Stimulated activated naive B cell treated with anti-CD40 and anti-IgM and Interleukin-4, amounts not matched to agents 10 μg/mL and 1 μg/mL and 100 μg/mL, for 72 hours (primary cell): ENCODE measurements at places on chromosomes 6 and 20.
A peak's percentile ranks its signal among the peaks of the same experiment; 100 is the strongest.

DNA sequence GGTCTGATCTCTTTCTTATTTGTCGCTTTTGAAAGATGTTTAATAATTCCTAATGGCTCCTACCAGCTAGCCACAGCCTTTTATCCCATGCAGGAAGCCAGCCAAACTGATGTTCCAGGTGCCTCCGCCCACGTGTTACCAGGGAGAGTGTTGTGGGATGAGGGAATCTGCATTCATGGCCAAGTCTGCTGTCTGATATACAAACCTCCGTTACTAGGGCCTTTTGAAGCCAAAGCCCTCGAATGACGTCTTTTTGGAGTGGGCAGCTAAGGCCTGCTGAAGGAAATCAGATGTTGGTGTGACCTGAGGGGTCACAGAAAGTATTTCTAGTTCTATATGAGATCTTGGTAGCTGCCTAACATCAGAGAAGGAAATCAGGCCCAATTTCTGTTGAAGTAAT, 21.3 kb downstream of the STK35 start:
- peaks cover 84% of the 10 kb centered on the region for H3K36me3 ChIP-seq
- no peaks in the 10 kb centered on the region for H3K27me3 ChIP-seq
- no peak for DNase-seq

GRCh38 chr6:126033696-126034095, 47.4 kb downstream of the TRMT11 start:
- peaks cover 30% of the 10 kb centered on the region for H3K36me3 ChIP-seq
- H3K4me1 ChIP-seq = no peaks in the 10 kb centered on the region
- no peak for DNase-seq
- no peak overlapping the region for H3K27ac ChIP-seq

DNA sequence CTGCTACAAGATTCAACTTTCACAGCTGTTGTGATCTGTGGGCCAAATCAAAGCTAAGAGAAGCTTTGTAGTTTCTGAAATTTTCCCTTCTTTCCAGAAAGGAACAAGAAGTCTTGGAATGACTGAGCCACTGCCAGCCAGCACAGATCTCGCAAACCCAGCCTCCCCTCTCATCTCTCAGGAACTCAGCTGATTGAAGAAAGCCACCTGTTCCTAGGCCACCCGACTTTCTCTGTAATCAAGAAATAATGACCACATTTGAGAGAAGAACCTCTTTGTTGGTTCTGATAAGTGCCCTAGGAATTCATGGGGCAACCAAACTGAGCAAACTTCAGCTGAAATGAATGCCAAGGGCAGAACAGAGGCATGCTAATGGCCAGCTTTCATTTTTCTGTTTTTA, 61.7 kb downstream of the HDGFL1 start:
- no peak overlapping the region for H3K27ac ChIP-seq
- H3K36me3 ChIP-seq = no peaks in the 10 kb centered on the region
- no peak overlapping the region for H3K4me3 ChIP-seq
- H3K4me1 ChIP-seq = no peaks in the 10 kb centered on the region

- H3K27ac ChIP-seq = no peak overlapping the region
- DNase-seq = no peak
- no peaks in the 10 kb centered on the region for H3K27me3 ChIP-seq
- peaks cover 4% of the 10 kb centered on the region for H3K4me1 ChIP-seq
Measured at GRCh38 chr6:148307405-148307804, 35.2 kb upstream of the SASH1 start.

GRCh38 chr6:3894590-3895311, 45.6 kb downstream of the FAM50B start:
- DNase-seq = no peak
- no peaks in the 10 kb centered on the region for H3K36me3 ChIP-seq

DNA sequence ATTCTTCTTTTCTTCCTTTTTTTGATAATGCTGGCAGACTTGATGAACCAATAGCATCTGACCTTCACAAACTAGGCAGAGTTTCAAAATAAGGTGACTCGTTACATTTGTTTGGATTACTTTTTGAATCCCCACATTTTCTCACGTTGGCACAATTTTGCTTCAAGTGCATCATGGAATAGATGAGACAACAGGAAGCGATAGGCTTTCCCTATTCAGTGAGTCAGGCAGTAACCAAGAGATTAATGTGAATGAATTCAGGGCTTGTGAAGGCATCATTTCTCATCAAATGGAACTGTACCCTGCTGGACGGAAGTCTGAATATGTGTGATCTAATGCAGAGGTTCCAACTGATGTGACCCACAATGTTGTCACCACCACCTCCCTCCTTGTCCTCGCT, 10.7 kb downstream of the RFPL4B start:
- H3K27ac ChIP-seq = no peak overlapping the region
- no peaks in the 10 kb centered on the region for H3K36me3 ChIP-seq
- no peak for DNase-seq
- no peaks in the 10 kb centered on the region for H3K4me1 ChIP-seq

- no peak for DNase-seq
- no peak overlapping the region for H3K4me3 ChIP-seq
- peaks cover 61% of the 10 kb centered on the region for H3K27me3 ChIP-seq
Measured at GRCh38 chr20:45098103-45098773, 2.7 kb downstream of the KCNS1 start.

GRCh38 chr6:128114164-128114563, 213.3 kb upstream of the THEMIS start:
- DNase-seq = no peak
- H3K4me1 ChIP-seq = peaks cover 14% of the 10 kb centered on the region
- H3K27me3 ChIP-seq = no peaks in the 10 kb centered on the region
- H3K4me3 ChIP-seq = no peak overlapping the region

GRCh38 chr20:30598460-30599230, 658.8 kb upstream of the DEFB115 start:
- DNase-seq = no peak
- no peak overlapping the region for H3K27ac ChIP-seq
- no peaks in the 10 kb centered on the region for H3K4me1 ChIP-seq
- no peak overlapping the region for H3K4me3 ChIP-seq
- no peaks in the 10 kb centered on the region for H3K36me3 ChIP-seq

DNA sequence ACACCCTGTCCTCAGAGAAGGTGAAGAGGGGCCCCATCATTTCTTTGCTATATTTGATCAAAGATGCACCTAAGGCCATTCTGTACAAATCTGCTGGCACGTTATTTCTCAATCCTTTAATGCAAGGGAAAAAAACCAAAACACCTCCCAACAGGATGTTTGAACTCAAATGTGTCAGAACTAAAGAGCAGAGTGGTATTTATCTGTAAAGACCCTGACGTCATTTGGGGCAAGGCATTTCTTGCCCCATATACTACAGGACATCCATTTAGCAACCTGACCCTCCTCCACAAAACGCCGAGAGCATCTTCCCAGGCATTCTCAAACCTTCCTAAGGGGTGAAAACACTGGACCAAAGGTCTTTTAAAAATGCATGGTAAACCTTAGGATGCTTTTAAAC, 50.8 kb downstream of the ZMYND8 start:
- H3K4me1 ChIP-seq = no peaks in the 10 kb centered on the region
- no peaks in the 10 kb centered on the region for H3K27me3 ChIP-seq
- H3K27ac ChIP-seq = no peak overlapping the region
- no peak for DNase-seq

DNA sequence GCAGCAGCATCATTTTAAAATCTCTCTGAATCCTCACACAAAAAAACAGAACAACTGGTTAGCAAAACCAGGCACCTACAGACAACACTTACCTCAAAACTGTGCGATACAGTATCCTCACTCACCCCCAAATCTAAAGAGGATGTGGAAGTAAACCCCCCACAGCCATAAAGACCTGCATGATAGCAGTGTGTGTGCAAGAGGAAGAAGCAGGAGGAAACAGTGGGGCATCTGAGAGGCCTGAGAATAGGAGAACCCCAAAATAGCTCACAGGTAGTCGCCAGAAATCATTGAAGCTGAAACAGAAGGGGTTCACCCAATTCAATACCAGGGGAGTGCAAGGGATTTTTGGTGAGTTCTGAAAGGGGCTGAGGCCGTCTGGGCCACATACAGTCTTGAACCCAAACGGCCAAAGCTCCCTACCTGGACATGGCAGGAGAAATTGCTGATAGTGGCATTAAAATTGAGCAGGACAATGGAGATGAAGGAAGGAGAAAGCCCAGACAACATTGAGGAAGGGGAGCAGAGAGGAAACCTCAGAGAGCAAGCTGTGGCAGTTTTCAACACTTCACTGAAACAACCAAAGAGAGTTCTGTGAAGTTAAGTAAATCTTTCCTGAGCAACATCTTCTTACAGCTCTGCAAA, 129.7 kb downstream of the FIG4 start:
- H3K36me3 ChIP-seq = peaks cover 36% of the 10 kb centered on the region
- H3K27me3 ChIP-seq = no peaks in the 10 kb centered on the region
- H3K4me1 ChIP-seq = peaks cover 14% of the 10 kb centered on the region
- H3K27ac ChIP-seq = peak overlapping the region; percentile 65
- no peak overlapping the region for H3K4me3 ChIP-seq

DNA sequence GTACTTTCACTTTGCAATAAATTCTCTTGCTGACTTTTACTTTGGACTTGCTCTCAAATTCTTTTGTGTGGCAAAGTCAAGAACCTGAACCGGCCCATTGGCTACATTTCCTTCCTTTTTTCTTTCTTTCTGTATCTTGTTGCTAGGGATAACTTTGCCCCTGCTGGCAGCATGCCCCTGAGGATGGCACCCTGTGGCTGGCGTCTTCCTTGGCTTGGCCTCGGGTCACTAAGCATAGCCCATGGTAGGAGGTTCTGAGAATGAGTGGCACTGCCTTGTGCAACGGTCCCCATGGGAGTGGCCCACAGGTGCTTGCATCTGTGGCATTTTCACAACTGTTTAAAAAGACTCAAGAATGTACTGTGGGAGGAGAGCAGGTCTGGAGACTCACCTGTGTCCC, 14.0 kb upstream of the HLA-F start:
- peak; percentile 28 for DNase-seq
- H3K4me1 ChIP-seq = peaks cover 24% of the 10 kb centered on the region
- peaks cover 7% of the 10 kb centered on the region for H3K27me3 ChIP-seq
- H3K36me3 ChIP-seq = no peaks in the 10 kb centered on the region
- peak overlapping the region; percentile 75 for H3K4me3 ChIP-seq

DNA sequence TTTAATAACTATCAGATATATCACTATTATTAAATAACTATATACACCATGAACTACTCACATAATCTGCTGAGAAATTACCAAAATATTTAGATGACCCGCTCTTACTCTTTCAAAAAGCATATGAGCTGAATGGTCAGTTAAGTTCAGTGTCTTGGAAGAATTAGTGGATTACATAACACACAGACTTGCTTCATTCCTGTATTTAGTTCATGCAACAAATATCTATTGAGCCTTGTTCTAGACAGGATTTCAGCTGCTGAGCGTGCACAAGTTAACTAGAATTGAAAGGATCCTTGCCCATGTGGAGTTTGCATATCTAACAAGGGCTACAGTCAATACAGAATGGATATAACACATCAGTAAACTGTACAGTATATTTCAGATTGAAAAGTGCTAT, 566.2 kb downstream of the CBLN4 start:
- H3K27me3 ChIP-seq = no peaks in the 10 kb centered on the region
- no peak for DNase-seq
- H3K4me3 ChIP-seq = no peak overlapping the region

GRCh38 chr6:62042429-62042828, 243.6 kb downstream of the KHDRBS2 start:
- H3K27ac ChIP-seq = peak overlapping the region; percentile 47
- H3K4me1 ChIP-seq = peaks cover 8% of the 10 kb centered on the region
- no peaks in the 10 kb centered on the region for H3K27me3 ChIP-seq
- peaks cover 3% of the 10 kb centered on the region for H3K36me3 ChIP-seq

- no peak for DNase-seq
- H3K4me1 ChIP-seq = no peaks in the 10 kb centered on the region
- no peak overlapping the region for H3K4me3 ChIP-seq
- no peaks in the 10 kb centered on the region for H3K36me3 ChIP-seq
Measured at GRCh38 chr6:75952128-75952527, 120.3 kb downstream of the IMPG1 start.

GRCh38 chr6:90595854-90596253, 9.0 kb upstream of the MAP3K7 start:
- no peak overlapping the region for H3K4me3 ChIP-seq
- no peaks in the 10 kb centered on the region for H3K36me3 ChIP-seq
- H3K27me3 ChIP-seq = peaks cover 28% of the 10 kb centered on the region

GRCh38 chr20:20237093-20237959, 130.6 kb upstream of the INSM1 start:
- H3K27me3 ChIP-seq = peaks cover 21% of the 10 kb centered on the region
- H3K4me3 ChIP-seq = no peak overlapping the region
- H3K27ac ChIP-seq = no peak overlapping the region
- H3K4me1 ChIP-seq = peaks cover 5% of the 10 kb centered on the region
- peak; percentile 12 for DNase-seq
- no peaks in the 10 kb centered on the region for H3K36me3 ChIP-seq
